Fibroblast of the aortic adventitia (primary cell): ENCODE measurements at places on chromosomes 16 and 17.

- DNase-seq, result no peak
Measured at GRCh38 chr16:17269439-17269838, 201.3 kb downstream of the XYLT1 start.

- DNase-seq, result peak; percentile 42
Measured at GRCh38 chr16:27154705-27155521, 48.4 kb upstream of the KDM8 start.

DNA sequence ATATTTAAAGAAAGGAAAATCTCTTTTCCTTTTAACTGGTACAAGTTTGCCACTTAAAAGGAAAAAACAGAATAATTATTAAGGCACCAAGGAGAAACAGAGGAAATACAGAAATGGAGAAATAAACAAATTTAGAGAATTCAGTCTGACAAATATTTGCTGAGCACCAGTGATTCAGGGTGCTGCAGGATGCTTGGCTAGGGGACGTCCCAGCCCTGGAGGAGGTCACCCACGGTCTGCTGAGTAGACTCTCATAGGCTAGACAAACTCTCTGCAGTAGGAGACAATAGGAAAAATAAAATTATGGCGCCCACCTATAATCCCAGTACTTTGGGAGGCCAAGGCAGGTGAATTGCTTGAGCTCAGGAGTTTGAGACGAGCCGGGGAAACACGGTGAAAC lies 15.9 kb downstream of the C1QTNF1 start:
- DNase-seq, result no peak

- DNase-seq, result peak; percentile 80
Measured at GRCh38 chr16:2008009-2008526, 1.6 kb downstream of the ZNF598 start.

- DNase-seq, result no peak
Measured at GRCh38 chr17:74740173-74740572, 3.1 kb downstream of the RAB37 start.

- no peak for DNase-seq
Measured at GRCh38 chr17:75402026-75402425, 3.5 kb downstream of the GRB2 start.

DNA sequence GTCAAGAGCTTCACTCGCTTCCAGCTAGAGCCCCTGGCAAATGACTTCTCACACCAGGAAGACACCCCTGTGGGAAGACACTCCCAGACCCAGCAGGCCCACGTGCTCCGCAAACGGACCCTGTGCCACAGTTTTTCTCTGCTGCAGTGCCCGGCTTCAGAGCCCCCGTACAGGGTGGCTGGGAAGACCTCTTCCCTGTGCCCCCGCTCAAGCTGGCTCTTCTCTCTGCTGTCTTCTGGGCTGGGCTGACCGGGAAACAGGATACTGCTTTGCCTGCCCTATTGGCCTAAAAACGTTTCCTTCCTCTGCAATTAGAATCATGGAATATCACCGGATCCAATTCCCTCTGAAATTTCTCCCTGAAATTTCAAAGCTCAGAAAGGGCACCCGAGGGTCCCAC lies 63.7 kb upstream of the CRHR1 start:
- no peak for DNase-seq

DNA sequence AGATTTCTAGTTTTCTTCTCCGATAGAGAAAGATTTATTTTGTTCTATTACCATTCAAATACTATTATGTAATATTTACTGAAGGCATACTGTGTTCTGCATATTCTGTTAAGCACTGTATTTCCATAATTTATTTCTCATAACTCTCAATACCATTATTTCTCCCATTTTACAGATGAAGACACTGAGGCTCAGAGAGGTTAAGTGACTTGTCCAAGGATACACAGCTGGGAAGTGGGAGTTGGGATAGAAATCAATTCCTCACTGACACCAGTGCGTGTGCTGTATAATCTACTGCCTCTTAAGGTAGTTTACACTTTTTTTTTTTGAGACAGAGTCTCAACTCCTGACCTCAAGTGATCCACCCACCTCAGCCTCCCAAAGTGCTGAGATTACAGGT lies 7.4 kb downstream of the NLRC3 start:
- DNase-seq, result no peak

GRCh38 chr16:55832425-55832772 lies 497 bp downstream of the CES1 start:
- no peak for DNase-seq

- no peak for DNase-seq
Measured at GRCh38 chr17:70202840-70203239, 33.5 kb downstream of the KCNJ2 start.

DNA sequence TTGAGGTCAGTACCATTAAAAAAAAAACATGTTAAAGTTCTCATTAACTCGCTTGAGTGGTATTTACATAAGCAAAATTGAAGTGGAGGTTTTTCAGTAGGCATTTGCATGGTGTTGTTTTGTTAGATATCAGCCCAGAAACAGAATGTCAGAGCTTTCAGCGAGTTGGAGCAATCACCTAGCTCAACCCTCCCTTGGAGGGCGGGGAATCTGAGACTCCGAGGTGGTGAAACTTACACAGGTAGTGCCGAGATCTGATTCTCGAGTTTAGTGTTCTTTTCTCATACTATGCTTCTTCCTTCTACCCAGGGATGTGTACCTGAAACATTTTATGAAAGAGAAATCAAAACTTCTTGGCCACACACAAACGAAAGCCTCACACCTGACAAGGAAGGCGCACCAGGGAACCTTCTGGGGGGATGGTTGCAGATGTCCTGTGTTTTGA lies 6.6 kb downstream of the SEC14L1 start:
- no peak for DNase-seq

DNA sequence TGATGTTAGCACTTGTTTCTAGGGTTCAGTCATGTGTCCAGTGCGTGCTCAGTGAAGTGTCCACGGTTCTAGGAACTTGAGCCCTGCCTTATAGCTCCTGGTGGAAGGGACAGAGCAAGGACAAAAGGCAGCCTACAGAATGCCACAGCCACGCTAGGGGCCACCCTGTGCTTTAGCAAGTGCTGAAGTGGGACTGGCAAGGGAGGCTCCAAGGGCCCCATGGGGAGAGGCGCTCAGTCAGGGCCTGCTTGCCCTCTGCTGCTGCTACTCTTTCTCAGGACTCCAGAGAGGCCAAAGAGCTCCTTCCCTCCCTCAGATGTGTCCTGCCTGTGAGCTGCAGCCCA lies 6.8 kb downstream of the NT5C start:
- no peak for DNase-seq

- no peak for DNase-seq
Measured at GRCh38 chr17:68343976-68344375, 52.7 kb downstream of the ARSG start.

DNA sequence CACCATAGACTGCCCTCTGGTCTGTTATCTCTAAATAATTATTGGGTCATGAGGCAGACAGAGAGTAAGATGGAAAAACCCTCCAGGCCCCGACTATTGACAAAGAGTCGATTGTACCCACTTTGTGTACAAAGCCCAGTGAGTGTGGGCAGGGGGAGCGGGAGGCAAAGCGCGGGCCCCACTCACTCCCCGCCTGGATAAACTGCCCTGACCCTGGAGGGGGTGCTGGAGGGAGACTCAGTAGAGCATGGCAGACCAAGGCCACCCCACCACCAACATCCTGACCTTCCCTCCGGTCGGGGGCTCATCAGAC lies 11.2 kb upstream of the CPSF4L start:
- DNase-seq, result no peak

- DNase-seq, result no peak
Measured at GRCh38 chr17:45408611-45409421, 23.9 kb downstream of the ARHGAP27 start.

GRCh38 chr17:35740216-35740615 lies 8.8 kb downstream of the RASL10B start:
- DNase-seq, result no peak

DNA sequence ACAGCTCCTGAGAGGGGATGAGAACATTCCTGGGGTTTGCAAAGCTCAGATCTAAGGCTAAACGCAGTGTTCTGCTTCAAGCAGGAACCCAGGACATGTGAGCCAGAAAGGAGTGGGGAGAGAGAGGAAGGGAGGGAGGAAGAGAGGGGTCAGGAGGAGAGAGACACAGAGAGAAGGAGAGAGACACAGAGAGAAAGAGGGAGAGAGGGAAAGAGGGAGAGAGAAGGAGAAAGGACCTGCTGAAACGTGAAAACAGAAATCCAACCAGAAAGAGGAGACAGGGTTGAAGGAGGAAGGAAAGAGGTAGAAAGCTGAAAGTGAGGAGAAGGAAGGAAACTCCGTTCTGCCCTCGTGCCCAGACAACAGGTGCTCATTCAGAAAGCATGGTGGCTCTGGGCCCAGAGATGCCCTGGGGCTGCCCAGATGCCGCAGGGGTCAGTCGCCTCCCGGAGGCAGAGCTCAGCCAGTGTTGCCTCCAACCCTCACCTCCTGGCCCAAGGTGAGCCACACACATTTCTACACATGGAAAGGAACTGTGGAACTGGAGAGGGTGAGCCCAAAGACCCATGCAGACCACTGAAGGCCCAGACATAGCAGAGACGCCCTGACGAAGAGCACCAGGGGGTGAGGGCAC lies 49.0 kb upstream of the ENPP7 start:
- DNase-seq, result no peak

- DNase-seq, result no peak
Measured at GRCh38 chr17:44536090-44536953, 21.0 kb upstream of the FZD2 start.

DNA sequence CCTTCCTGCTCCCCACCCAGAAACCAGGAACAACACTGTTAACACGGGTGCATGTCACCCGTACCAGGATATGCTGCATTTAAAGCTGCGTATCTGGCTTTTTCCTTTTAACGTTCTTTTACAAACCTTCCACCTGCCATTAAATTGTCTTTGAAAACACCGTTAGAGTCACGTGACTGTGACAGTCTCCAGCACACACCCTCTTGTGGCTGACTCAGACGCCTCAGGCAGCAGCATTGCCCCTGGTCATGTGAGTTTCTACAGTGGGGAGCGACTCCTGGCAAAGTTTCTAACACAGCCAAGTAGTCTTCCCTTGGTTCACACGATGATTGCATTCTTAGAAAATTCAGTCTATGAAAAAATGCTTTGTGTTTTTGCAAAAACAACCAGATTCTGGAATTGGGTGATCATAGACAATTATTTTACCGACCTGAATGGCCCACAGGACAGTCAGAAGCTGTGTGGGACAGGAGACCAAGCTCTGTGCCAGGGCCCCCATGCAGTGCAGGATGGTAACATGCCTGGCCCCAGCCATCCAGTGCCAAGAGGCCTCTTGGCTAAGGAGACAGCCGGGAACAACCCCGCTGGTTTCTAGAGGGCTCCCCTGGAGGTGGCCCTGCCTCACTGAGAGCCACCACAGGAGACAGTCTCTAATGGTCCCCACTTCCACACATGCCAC lies 199.1 kb downstream of the KATNIP start:
- peak; percentile 91 for DNase-seq

DNA sequence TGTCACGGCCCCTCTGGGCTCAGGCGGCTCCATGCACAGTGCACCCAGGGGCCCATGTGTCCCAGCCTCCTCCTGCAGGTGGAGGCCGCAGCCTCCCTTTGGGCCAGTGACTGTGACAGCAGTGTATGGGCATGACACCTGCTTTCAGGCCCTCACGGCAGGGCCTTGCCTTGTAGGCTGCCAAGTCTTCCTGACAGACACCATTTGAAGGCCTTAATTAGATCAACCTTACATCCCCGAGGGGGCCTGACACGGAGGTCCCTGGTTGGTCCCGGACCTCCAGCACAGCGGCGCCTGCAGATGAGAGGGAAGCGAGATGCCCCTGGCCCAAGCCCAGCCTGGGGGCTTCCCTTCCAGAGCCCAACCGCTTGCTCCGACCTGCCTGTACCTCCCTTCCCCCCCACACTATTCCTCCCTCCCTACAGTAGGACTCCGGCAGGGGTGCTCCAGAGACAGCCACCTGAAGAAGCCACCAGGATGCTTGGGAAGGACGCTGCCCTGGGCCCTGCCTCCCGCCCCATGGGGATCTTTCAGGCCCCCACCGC lies 31.9 kb downstream of the BAIAP2 start:
- no peak for DNase-seq

DNA sequence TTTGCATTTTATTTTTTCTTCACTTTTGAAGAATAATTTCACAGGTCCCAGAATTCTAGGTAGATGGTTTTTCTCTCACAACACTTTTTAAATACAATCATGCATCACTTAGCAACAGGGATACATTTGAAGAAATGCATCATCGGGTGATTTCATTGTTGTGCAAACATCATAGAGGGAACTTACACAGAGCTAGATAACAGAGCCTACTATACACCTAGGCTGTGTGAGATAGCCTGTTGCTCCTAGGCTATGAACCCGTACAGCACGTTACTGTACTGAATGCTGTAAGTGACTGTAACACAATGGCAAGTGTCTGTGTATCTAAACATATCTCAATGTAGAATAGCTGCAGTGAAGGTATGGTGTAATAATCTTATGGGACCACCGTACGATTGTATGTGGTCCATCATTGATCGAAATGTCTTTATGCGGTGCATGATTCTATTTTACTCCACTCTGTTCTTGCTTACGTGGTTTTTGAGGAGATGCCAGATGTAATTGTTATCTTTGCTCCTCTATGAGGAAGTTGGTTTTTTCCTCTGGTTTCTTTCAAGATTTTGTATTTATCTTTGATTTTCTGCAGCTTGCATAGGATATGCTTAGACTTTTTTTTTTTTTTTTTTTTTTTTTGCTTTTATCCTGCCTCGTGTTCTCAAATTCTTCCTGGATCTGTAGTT lies 35.5 kb upstream of the TMEM92 start:
- peak; percentile 72 for DNase-seq

DNA sequence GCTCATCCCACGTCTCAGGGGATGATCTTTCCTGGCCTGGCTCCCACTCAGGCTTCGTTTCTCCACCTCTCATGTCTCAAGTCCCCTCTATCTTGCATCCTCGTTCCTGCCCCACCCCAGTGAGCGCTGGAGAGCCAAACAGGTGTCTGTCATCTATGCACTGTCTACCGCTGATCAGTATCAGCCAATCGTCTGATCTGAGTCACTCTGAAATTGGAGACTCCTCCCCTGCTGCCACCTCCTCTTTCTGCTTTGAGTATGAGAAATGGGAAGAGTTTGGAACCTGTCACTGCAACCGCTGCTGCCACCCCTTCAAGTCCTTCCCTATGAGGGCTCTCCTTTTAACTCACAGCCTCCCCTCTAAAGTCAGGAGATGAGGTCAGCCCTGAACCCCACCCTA lies 28.0 kb downstream of the FZD2 start:
- DNase-seq, result no peak

DNA sequence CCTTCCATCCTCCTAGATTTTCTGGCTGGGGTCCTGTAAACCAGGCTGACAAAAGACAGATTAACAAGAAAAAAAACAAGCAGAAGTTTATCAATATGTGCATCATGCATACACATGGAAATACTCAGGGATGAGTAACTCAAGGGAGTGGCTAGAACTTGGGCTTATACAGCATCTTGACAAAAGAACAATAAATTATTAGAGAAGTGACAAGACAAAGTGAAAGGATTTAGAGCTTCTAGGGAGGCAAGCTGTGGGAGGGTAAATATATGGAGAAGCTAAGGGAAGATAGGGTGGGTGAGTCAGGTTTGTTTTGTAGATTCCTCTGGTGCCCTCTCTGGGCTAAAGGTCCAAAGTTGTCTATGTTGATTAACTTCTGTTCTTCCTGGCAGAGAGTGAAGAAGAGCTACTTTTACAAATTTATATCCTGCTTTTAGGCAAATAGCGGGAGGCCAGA lies 48.0 kb upstream of the NDRG4 start:
- DNase-seq, result peak; percentile 88

- peak; percentile 19 for DNase-seq
Measured at GRCh38 chr17:8844229-8845218, 22.9 kb downstream of the PIK3R6 start.

GRCh38 chr17:13597723-13598347 lies 3.9 kb downstream of the HS3ST3A1 start:
- DNase-seq, result peak; percentile 74

- no peak for DNase-seq
Measured at GRCh38 chr17:32759476-32759875, 117.4 kb downstream of the MYO1D start.
